ENCODE measurements at places on chromosomes 12 and 14.

DNA sequence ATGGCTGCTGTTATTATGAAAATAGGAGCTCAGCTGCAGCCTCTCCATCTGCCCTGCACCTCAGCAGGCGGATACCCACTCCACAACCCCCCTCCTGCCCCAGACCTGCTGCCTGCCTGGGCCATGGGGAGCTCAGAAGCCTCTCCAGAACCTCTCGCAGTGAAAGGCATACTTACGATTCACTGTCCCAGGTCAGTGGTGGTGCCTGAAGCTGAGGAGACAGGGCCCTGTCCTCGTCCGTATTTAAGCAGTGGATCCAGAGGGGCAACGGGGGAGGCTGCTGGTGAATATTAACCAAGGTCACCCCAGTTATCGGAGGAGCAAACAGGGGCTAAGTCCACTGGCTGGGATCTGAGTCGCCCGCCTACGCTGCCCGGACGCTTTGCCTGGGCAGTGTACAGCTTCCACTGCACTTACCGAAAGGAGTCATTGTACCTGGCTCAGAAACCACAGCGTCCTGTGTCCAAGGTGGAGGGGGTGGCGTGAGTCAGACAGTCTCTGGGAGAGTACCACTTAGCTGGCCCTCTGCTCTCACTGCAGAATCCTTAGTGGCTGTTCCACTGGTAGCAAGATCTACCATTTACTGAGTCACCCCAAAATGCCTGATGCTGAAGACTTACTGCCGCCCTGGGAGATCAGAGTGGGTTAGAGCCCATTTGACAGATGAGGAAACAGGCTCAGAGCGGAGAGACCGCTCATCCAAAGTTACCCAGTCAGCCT lies at the start of gene SERPINA1:
Gene SERPINA1 (minus strand): TSS at position 219 of the 720 bp plus-strand sequence. CDS start 5,365 bp downstream, outside the sequence.
- no peak for DNase-seq

GRCh38 chr14:104346608-104347007 lies 208.2 kb downstream of the KIF26A start:
- DNase-seq = no peak

- no peak for DNase-seq
Observed at GRCh38 chr12:41485203-41485602, 297.1 kb downstream of the PDZRN4 start.

- DNase-seq = no peak
Observed at GRCh38 chr12:3605692-3606091, 114.7 kb downstream of the PRMT8 start.

GRCh38 chr12:98417266-98417665 lies 98.1 kb upstream of the TMPO start:
- DNase-seq = no peak

DNA sequence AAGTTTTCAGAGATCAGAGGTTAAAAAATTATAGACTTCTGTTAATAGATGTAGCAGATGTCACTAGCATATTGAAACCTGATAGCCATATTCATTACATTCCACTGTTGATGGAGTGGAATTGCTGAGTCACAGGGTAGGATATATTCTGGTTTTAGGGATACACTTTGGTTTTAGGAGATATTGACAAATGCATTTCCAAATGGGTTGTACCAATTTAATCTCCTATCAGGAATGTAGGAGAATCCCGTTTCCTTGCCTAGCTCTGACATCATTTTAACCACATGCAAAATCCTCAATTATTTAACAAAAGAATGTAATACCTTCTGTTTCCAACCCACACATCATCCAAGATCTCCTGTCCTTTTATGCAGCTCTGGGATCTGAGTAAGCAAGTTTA lies 30.7 kb upstream of the ESR2 start:
- DNase-seq = no peak
